ENCODE measurements at places on chromosomes 12 and 14.

DNA sequence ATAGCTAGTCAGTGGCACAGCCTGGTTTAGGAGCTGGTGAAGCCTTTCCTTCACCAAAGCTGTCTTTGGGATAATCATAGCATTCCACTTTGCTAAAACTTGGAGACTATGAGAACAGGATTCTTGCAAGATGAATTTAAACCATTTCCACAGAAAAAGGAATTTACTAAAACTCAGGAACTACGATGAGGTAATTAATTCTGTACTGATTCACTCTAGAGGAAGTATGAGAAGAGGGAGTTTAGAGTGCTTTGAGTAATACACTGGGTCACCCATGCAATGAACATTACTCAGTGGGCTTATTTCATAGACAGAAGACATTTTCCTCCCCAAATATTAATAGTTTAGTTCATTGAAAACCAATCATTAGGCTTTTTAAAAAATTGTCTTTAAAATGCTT lies 73.0 kb downstream of the RMST start:
- no peaks in the 10 kb centered on the region for H3K36me3 ChIP-seq
- H3K27me3 ChIP-seq: no peaks in the 10 kb centered on the region
- no peak overlapping the region for H3K4me3 ChIP-seq
- H3K27ac ChIP-seq: no peak overlapping the region
- no peak for DNase-seq
- no peaks in the 10 kb centered on the region for H3K4me1 ChIP-seq

DNA sequence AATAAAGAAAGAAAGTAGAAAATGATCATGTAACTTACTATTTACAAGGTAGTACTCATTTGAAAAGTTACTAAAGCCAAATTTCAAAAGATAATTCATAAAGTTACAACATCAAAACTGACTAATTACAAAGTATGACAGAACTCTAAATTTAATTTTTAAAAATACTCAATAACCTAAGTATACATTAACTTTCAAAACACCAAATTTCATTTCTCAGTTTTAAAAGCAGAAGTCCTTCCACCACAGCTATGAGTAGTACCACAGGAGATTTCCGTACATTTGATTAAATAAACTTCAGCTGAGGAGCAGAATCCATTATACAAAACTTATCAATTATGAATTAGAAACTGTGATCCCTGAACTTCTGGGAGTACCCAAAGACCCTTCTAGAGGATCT lies 100.8 kb upstream of the BBS10 start:
- peaks cover 47% of the 10 kb centered on the region for H3K4me1 ChIP-seq
- H3K36me3 ChIP-seq: peaks cover 12% of the 10 kb centered on the region
- no peak overlapping the region for H3K4me3 ChIP-seq
- no peak overlapping the region for H3K27ac ChIP-seq
- no peaks in the 10 kb centered on the region for H3K27me3 ChIP-seq

DNA sequence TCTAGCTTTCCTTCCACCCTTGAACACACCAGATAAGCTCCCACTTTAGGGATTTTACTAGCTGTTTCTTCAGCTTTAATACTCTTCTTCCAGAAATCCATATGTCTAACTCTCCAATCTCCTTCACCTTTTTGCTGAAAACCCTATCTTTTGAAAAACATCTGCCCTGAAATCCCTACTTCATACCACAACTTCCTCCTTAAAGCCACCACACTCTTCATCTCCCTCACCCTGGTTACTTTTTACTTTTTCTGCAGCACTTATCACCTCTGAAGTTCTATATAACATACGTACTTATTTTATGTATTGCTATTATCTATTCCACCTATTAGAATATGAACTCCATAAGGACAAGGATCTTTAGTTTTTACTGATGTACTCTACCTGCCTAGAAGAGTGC lies 28.6 kb upstream of the PTPRQ start:
- DNase-seq: no peak
- H3K4me3 ChIP-seq: no peak overlapping the region
- no peaks in the 10 kb centered on the region for H3K27me3 ChIP-seq
- H3K4me1 ChIP-seq: no peaks in the 10 kb centered on the region

DNA sequence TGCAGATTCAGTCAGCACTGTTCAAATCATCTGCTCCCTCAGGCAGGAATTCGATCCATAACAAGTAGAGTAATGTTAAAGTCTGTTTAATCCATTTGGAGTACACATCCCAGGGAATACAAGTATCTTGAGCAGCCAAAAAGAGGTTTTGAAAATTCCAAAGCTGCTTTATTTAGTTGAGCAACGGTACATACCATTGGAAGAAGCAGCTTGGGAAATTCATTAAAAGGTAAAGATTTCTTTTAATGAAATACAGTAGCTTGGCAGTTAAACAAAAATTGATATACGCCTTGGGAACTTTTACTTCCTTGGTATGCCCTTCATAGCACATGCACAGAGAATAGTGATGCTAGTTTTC lies 153.8 kb downstream of the LRIG3 start:
- no peaks in the 10 kb centered on the region for H3K27me3 ChIP-seq
- DNase-seq: no peak
- H3K36me3 ChIP-seq: no peaks in the 10 kb centered on the region
- no peak overlapping the region for H3K4me3 ChIP-seq
- H3K27ac ChIP-seq: no peak overlapping the region
- no peaks in the 10 kb centered on the region for H3K4me1 ChIP-seq

- no peak overlapping the region for H3K4me3 ChIP-seq
- no peaks in the 10 kb centered on the region for H3K36me3 ChIP-seq
- no peak for DNase-seq
- H3K27ac ChIP-seq: no peak overlapping the region
- H3K4me1 ChIP-seq: no peaks in the 10 kb centered on the region
- no peaks in the 10 kb centered on the region for H3K27me3 ChIP-seq
These were observed 845.7 kb upstream of the USP15 start for GRCh38 chr12:61414470-61414869.

DNA sequence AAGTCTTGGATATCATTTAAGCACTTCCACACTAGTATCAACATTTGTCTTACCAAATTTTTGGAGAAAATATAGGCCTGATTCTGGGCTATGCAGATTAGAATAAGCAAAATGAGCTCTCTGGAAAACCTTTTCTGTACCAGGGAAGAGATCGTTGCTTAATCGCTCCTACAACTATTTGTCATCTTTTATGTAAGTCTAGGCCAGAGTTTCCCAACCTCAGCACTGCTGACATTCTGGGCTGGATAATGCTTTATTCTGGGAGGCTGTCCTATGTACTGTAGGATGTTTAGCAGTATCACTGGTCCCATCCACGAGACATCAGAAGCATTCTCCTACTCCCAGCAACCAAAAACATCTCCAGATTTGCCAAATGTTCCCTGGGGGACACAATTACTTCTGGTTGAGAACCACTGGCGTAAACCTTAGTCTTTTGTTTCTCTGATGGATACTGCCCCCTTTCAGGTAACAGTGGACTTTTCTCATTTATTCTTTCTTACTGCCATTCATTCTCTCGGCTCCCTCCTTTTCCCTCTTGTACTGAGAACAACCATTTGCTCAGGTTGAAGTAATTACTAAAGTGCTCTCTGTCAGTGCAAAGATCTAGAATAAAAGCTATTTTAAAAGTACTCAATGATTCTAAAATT lies 316.9 kb upstream of the E2F7 start:
- no peaks in the 10 kb centered on the region for H3K4me1 ChIP-seq
- DNase-seq: no peak
- H3K4me3 ChIP-seq: no peak overlapping the region
- no peaks in the 10 kb centered on the region for H3K27me3 ChIP-seq
- H3K36me3 ChIP-seq: no peaks in the 10 kb centered on the region

DNA sequence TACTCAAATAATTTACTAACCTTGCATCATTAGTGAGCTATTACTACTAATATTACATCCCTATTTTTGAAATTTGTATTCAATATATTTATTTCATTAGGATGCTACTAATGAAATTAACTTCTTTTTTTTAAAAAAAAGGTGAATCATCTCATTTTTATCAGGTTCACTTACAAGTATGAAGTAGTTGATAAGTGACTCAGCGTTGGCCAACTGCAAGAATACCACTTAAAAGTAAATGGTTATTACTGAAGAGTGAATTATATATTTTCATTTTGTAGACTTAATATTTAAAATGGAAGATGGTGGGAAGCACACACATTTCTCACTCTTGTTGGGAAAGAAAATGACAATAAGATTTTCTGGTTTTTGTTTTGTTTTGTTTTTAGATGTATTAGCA lies 19.6 kb downstream of the OR4N2 start:
- H3K27ac ChIP-seq: no peak overlapping the region
- no peaks in the 10 kb centered on the region for H3K36me3 ChIP-seq
- no peaks in the 10 kb centered on the region for H3K27me3 ChIP-seq
- no peaks in the 10 kb centered on the region for H3K4me1 ChIP-seq

- peaks cover 7% of the 10 kb centered on the region for H3K4me1 ChIP-seq
- H3K27me3 ChIP-seq: peaks cover 42% of the 10 kb centered on the region
- H3K36me3 ChIP-seq: peaks cover 2% of the 10 kb centered on the region
- no peak overlapping the region for H3K4me3 ChIP-seq
- no peak overlapping the region for H3K27ac ChIP-seq
These were observed 24.8 kb upstream of the PLEKHG6 start for GRCh38 chr12:6285532-6286306.
